CD4-positive, alpha-beta T cell treated with Interleukin-6 at 100 ng/mL for 8 hours (primary cell): ENCODE measurements at places on chromosomes 4 and X.

DNA sequence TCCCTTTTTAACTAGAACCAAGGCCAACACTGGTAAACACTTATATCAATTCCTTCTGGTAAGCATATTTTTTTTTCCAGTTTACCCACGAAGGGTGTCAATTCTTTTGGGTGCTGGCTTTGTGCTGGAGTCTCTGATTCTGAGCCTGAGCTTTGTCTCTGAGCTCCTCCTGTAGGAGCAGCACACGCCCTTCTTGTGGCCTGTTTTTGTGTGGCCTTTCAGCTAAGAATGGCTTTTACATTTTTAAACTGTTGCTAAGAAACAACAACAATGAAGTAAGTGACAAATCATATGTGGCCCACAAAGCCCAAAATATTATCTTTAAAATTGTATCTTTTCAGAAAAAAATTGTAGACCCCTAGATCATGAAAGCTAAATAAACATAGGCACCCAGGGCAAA, 98.0 kb upstream of the TBC1D9 start:
- DNase-seq: no peak

DNA sequence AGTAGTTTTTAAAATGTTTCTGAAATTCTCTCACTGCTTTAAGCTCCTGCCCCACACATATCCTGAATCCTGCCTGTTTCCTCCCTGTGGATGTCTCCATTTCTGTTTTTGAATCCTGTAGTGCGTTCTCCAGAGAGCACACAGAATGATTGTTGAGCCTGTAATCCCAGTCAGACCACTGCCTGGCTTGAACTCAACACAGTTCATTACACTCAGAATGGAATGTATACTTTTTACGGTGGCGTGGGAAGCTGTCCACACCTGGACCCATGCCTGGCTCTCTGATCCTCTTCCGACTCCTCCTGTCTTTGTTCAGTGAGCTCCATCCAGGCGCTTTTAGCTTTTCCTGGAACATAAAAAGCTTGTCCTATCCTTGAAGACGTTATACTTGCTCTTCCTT, 1217.0 kb upstream of the PRKX start:
- DNase-seq: no peak

DNA sequence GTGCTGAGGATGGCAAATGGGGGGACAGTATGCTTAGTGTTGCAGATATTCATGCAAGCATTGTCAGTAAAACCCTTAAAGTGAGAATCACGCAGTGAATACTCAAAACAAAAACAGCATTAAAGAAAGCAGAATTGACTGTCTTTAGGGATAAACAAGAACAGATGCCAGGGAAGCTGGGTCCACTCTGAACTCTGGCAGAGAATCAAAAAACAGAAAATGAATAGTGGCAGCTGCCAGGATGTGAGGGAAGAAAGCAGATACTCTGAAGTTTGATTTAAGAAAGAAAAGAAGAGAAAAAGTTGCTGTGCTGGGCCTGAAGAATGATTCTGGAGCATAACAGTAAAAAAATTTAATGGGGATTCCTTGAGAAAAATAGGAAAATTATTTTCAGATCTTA, 131.5 kb downstream of the GABRA2 start:
- no peak for DNase-seq

GRCh38 chr4:138312536-138312911, 70.4 kb upstream of the SLC7A11 start:
- no peak for DNase-seq

DNA sequence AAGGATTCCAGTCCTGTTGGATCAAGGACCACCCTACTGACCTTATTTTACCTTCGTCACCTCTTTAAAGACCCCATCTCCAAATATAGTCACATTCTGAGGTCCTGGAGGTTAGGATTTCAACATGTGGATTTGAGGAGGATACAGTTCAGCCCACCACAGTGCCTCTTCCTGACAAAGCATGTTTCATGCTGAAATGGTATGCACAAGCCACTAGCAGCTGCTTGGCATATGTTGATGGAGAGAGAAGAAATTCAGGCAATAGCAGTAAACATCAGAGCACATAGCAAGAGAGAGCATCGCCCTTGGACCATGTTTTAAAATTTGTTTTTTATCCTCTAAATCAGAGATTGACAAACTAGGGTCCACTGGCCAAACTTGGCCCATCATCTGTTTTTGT, 172.1 kb downstream of the PRKX start:
- no peak for DNase-seq

GRCh38 chr4:187006189-187006618, 282.5 kb upstream of the FAT1 start:
- DNase-seq: no peak

DNA sequence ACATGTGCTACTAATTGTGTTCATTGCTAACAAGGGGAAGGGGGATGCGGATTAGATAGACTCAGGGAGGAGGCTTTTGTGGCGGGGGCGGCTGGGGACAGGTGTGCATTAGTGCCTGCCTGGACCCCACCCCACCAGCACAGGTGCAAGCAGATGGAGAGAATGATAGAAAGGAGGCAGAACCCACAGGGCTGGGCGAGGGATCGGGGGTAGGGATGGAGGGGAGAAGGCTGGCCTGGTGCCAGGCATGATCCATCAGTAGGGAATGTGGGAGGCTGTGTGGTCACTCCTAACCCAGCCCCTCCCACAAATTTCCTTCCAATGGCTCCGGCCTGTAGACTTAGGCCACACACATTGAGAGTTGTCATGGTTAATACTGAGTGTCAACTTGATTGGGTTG, 30.5 kb upstream of the CRMP1 start:
- DNase-seq: no peak

DNA sequence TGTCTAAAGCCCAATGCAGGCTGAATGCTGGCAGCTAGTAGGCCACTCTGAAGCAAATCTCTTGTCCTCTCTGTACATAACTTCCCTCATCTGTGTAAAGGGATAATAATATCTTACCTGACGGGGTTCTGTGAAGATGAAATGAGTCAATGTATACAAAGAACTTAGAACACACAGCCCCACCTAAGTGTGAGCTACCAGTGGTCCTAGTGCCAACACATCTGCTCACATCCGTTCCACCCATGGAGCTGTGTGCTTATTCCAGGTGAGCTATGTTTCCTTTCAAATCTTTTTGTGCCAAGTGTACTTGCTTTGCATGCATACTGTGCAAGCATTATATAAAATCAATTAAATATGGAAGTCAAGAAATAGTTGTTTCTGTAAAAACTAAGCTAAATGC, 116.4 kb downstream of the TSPAN5 start:
- DNase-seq: no peak

DNA sequence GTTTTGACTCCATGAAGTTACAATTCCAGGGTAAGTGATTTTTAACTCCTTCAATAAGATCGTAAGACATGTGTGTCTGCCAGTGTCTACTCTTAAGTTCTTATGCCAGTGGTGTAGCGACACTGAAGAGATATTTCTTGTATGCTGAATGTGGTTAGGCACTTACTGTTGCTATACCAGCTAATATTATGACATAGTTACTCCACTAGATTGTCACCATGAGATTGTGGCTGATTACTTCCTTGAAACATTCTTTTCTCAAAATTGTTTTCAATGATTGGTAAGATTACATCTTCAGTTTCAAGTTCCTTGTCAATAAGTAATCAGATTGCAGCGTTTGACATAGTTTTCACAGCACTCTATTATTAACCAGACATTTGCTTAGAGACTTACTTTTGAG, 60.6 kb upstream of the PAGE5 start:
- no peak for DNase-seq

- DNase-seq: no peak
These were observed 3.9 kb upstream of the KLHL8 start for GRCh38 chr4:87224141-87224923.
